ENCODE measurements at places on chromosomes 1 and 21. TPM values are rescaled to one million over a fixed set of nuclear protein-coding genes. Genes with fewer than 3 reads are reported as not detected.
A peak's percentile ranks its signal among the peaks of the same experiment; 100 is the strongest.

DNA sequence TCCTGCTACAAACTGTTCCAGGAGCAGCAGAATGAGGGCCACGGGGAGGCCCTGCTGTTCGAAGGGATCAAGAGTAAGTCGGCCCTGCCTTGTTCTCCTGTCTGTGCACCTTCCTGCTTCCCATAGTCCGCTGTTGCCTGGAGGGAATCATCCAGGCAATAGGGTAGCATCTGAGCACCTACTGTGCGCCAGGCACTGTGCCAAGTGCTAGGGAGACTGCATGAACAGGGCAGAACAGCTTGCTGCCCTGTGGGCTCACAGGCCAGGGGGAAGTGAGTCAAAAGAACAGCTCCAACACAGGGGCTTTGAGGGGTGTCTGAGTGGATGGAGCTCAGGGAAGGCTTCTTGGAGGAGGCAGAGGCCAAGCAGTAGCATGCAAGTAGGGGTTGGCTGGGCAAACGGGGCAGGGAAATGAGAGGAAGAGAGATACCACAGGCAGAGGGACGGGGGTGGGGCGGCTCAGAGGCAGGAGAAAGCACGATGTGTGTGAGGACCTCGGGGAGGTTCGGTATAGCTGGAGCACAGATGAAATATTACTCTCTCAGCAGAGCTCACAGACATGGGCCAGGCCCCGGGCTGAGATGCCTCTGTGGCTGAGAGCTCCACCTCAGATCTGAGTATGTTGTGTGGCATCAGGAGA, 15.5 kb upstream of the PADI6 start:
- H3K4me3 ChIP-seq = no peak overlapping the region
- no peaks in the 10 kb centered on the region for H3K36me3 ChIP-seq
- H3K27ac ChIP-seq = no peak overlapping the region
- no peak for DNase-seq

- no peak overlapping the region for H3K4me3 ChIP-seq
- H3K27me3 ChIP-seq = no peaks in the 10 kb centered on the region
- H3K27ac ChIP-seq = no peak overlapping the region
- no peaks in the 10 kb centered on the region for H3K36me3 ChIP-seq
- DNase-seq = no peak
- peaks cover 13% of the 10 kb centered on the region for H3K4me1 ChIP-seq
Observed at GRCh38 chr1:241702442-241703373, 50.6 kb downstream of the WDR64 start.

- no peak for DNase-seq
- no peak overlapping the region for H3K4me3 ChIP-seq
- H3K27me3 ChIP-seq = peaks cover 51% of the 10 kb centered on the region
- H3K36me3 ChIP-seq = no peaks in the 10 kb centered on the region
- H3K4me1 ChIP-seq = peaks cover 14% of the 10 kb centered on the region
- H3K27ac ChIP-seq = no peak overlapping the region
Observed at GRCh38 chr1:20423169-20423795, 62.7 kb downstream of the CAMK2N1 start.

GRCh38 chr1:154459080-154459479, 42.9 kb upstream of the TDRD10 start:
- no peak overlapping the region for H3K4me3 ChIP-seq
- H3K27me3 ChIP-seq = peaks cover 13% of the 10 kb centered on the region
- no peak for DNase-seq
- peaks cover 41% of the 10 kb centered on the region for H3K4me1 ChIP-seq

DNA sequence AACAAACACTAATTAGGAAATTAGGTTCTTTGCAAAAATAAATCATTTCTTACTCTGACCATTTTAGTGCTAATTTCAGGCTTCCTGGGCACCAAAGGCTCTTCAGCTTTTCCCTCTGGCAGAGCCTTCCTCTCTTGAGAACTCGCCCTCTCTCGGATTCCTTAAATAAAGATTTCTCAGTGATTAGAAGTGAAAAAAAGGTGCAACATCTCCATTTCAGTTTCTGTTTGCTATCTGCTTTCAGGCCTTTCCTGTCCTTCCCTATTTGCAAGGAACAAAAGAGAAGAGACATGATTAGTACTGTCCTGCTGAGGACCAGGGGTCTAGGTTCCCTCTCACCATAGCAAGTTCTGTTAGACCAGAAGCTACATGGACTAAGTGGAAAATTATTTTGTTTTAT, 27.8 kb upstream of the CACYBP start:
- H3K27ac ChIP-seq = peak overlapping the region; percentile 49
- H3K4me3 ChIP-seq = no peak overlapping the region
- H3K4me1 ChIP-seq = peaks cover 73% of the 10 kb centered on the region
- no peaks in the 10 kb centered on the region for H3K27me3 ChIP-seq
- H3K36me3 ChIP-seq = peaks cover 64% of the 10 kb centered on the region
- no peak for DNase-seq

GRCh38 chr1:96723377-96723776, 1.8 kb downstream of the PTBP2 start:
- H3K4me3 ChIP-seq = peak overlapping the region; percentile 94
- peaks cover 41% of the 10 kb centered on the region for H3K36me3 ChIP-seq
- H3K4me1 ChIP-seq = peaks cover 27% of the 10 kb centered on the region
- DNase-seq = no peak
- H3K27ac ChIP-seq = peak overlapping the region; percentile 50
- no peaks in the 10 kb centered on the region for H3K27me3 ChIP-seq

GRCh38 chr1:34746101-34746500, 8.7 kb upstream of the GJB5 start:
- no peaks in the 10 kb centered on the region for H3K36me3 ChIP-seq
- no peak overlapping the region for H3K4me3 ChIP-seq
- peaks cover 4% of the 10 kb centered on the region for H3K27me3 ChIP-seq
- DNase-seq = no peak
- no peak overlapping the region for H3K27ac ChIP-seq
- H3K4me1 ChIP-seq = no peaks in the 10 kb centered on the region

Gene SLC35E2B
- 54.5 TPM for total RNA-seq

Gene SLC6A17
- not detected for total RNA-seq

- no peak overlapping the region for H3K4me3 ChIP-seq
- H3K4me1 ChIP-seq = no peaks in the 10 kb centered on the region
- no peaks in the 10 kb centered on the region for H3K36me3 ChIP-seq
- no peaks in the 10 kb centered on the region for H3K27me3 ChIP-seq
- DNase-seq = no peak
- H3K27ac ChIP-seq = no peak overlapping the region
Observed at GRCh38 chr21:28410256-28410655, 582.4 kb downstream of the LTN1 start.

Gene UMODL1
- 0.10 TPM for total RNA-seq

DNA sequence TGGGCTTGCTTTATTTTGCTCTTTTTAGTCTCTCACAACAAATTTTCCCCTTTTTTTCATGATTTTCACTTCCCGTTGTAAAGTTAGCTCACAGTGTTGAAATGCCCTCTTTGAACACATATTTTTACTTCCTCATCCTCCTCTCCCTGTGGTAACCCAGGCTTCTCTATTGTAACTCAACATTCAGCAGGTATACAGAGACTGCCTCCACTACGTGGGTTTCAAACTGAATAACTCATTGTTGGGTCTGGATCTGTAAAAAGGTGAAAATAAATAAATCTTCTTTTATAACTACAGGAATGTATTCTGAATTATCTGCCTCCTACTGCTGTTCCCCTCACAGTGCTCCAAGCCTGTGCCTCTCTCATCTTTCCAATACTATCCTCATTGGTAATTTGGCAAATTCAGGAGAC, 166.4 kb downstream of the RUNX1 start:
- H3K4me3 ChIP-seq = peak overlapping the region; percentile 29
- peaks cover 62% of the 10 kb centered on the region for H3K36me3 ChIP-seq
- DNase-seq = no peak
- H3K4me1 ChIP-seq = peaks cover 65% of the 10 kb centered on the region
- H3K27me3 ChIP-seq = no peaks in the 10 kb centered on the region

Measured in activated CD4-positive, alpha-beta memory T cell treated with anti-CD3 and anti-CD28 coated beads, Interleukin-2, amount 10 ng/mL, durations not matched to agents 7 days and 5 days (primary cell).